ENCODE measurements at places on chromosomes 2 and 18. TPM values are rescaled to one million over a fixed set of nuclear protein-coding genes. Genes with fewer than 3 reads are reported as not detected.

The RGPD4 gene
- total RNA-seq, result not detected

The DSC2 gene
- not detected for total RNA-seq

The SLC9A2 gene
- total RNA-seq, result not detected

The LCT gene
- total RNA-seq, result under 0.01 TPM

The LHCGR gene
- under 0.01 TPM for total RNA-seq

The GPR39 gene
- total RNA-seq, result 9.0 TPM

The SIX2 gene
- not detected for total RNA-seq

The ANKRD30B gene
- not detected for total RNA-seq

The TMEM247 gene
- total RNA-seq, result not detected

The UGT1A10 gene
- total RNA-seq, result not detected

All from IMR-90 (cell line).